ENCODE measurements at places on chromosomes 7 and 10.

DNA sequence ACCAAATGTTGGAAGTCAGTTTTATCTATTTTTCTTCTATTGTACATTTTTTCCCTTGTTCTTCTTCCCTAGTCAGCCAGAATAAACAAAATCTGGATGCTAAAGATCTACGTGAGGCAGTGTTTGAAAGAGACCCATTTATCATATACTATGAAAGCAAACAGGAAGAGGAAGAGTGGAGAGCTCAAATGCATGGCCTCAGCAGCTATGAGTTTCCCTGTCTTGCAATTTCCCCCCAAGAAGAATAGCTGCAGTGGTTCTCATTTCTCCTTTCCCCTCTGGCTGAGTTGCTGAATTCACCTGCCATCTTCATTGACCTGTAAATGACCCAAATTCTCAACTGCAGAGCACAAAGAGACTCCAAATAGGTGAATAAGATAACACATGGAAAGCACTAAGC, 347.1 kb upstream of the NRP1 start:
- no peak for DNase-seq

GRCh38 chr7:26413007-26413691, 121.5 kb downstream of the SNX10 start:
- no peak for DNase-seq

GRCh38 chr7:131633342-131633843, 77.0 kb upstream of the PODXL start:
- DNase-seq: no peak

GRCh38 chr10:118925404-118926071, 104.0 kb upstream of the NANOS1 start:
- DNase-seq: no peak

DNA sequence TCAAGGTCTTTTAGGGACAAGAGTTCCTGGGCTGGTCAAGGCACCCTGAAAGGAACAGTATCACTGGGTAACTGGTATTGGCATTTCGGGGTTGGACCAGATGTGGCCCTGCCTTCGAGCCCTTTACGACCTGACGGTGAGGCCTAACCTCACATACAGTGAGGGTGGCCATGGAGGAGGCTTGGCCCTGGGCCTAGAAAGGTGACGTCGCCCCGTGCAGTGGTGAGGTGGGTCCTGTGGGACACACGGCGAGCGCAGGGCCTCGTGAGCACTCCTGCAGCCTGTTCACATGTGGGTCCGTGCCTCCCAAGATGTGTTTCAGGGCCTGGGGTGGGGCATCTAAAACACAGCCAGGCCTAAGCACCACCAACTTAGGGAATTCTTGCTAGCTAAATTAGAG, 36.1 kb downstream of the CRHR2 start:
- DNase-seq: no peak

DNA sequence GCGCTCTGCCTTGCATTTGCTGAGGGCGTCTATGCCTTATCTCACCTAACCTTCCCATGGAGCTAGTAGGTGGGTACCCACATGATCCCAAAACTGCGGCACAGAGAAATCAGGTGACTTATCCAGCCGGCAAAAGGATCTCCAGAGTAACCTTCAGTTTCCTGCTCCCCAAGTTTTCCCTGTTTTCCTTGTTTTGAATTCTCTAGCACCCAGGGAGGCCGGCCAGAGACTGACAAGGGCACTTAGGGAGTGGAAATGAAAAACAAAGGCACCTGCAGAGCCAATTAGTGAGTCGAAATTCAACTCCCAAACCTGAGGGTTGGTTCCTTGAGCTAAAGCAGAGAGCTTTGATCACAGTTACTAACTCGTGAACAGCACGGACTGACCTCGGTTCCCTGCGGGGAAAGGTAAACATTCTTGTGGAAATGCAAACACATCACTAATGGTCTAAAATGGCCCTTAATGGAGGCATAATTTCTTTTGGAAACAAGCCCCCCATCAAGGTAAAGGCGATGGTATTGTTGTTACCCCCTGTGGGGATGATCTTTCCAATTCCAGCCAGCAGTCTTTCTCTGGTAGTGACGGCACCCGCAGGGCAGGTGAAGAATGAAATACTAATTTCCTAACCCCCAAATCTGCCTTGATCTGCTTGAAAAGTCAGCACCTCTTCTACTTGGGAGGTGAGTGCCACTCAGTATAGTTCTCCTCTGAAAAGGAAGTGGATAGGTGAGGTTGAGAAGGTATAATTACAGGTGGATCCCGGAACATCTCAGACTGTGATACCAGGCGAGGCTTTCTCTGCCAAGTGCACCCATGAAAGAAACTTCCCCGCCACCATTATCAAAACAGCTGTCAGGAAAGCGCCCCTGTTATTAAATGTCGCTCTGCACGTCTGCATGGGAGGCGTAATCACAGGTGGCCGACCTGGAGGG, 365.6 kb upstream of the AUTS2 start:
- no peak for DNase-seq

DNA sequence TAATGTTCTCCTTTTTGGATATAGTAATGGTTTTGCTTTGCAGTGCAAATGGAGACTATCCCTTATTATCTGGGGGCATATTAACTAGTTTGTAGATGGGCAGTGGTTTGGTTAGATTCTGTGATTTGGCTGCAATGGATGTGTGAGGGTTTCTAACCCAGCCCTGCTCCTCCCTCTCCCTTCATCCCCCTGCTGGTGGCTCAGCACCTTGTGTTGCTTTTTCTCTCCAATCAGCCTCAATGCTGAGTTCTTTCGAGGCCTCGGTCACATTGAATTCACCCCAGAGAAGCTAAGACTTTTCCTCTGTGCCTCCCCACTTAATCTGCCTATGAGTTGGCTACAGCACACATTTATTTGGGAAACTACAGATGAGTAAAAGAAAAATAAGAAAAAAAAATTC, 120.0 kb downstream of the MALRD1 start:
- DNase-seq: no peak

DNA sequence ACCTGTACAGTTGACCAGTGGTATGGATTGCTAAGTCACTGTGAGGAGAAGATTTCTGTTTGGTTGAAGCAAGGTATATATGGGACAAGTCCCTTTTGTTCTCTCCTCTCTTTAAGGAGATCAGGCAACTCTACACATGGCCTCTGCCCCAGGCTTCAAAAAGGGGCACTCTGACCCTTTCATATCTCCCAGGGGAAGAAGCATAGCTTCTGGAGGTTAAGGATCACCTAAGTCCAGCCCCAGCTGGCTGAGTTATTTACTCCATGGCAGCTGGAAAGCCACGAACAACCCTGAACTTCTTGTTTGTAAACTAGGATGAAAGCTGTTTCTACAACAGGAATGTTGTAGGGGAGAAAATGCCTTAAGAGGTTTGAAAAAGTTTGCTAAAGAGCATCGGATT, 129.2 kb upstream of the FEZF1 start:
- DNase-seq: no peak

DNA sequence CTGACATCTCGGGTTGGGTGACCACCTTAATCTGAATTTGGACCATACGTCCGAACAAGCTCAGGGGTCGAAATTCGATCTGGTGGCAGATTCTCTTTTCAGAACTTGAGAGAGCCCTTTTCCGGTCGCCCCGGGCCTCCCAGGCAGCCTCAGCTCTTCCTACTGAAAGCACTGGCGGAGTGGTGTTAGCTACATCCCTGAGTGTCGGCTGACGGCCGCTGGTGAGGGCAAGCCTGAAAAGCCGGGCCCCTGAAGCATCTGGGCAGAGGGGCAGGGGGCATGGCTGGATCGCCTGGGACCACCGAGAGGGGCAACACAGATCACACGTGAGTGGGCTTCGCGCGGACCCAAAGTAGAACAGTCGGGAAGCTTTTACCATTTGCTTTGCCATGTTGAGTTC, 116.1 kb downstream of the SMURF1 start:
- no peak for DNase-seq

DNA sequence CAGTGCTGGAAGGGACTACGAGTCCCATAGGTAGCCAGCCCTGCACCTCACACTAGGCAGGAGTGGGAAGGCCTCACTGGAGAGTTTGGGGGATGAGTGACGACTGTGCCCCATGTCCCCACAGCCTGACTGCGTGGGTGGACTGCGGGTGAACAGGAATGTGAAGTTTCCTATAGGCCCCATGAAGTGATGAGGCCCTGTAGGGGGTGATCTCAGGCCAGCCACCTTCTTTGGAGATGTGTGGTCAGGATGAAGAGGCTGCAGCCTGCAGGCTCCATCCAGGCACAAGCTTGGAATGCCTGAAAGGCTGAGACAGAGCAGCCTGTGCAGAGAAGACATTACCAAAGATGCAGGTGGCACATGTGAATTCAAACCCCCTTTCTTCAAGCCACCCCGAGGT, 94.9 kb downstream of the CPXM2 start:
- no peak for DNase-seq

- no peak for DNase-seq
Measured at GRCh38 chr7:69619635-69620034, 21.4 kb downstream of the AUTS2 start.

- DNase-seq: no peak
Measured at GRCh38 chr10:97046456-97047082, 139.2 kb downstream of the SLIT1 start.

DNA sequence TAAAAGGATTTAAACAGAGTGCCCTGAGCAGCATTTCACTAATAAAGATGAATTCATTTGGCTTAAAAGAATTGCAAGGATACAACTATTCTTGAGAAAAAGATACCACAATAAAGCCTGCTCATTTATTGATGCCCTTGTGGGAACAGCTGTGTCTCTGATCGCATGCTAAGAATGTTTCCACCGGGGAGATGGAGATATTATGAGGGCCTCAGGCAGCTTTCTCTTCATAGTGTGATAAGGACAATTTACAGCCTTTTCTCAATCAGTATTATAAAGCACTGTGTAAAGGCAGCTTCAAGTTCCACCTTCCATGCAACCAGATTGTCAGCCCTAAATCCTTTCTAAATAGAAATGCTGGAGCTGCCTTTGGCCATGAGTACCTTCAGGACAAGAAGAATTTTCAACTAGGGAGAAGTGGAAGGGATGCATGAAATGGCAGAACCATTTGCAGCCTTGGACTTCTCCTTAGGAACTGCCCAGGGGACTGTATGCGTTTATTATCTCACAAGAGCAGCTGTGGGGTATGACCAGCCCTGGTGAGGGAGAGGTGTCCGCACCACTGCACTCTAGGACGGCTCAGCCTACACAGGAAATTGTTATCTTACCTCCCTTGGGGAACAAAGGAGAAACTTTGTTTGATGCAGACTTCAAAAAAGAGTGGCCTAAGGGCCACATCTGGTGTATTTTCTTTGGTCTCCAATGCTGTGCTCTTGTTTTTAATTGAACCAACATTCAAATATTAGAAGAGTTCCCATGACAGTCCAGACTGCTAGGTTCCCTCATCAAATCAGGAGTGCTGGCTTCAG, 116.9 kb upstream of the PCGF5 start:
- no peak for DNase-seq

DNA sequence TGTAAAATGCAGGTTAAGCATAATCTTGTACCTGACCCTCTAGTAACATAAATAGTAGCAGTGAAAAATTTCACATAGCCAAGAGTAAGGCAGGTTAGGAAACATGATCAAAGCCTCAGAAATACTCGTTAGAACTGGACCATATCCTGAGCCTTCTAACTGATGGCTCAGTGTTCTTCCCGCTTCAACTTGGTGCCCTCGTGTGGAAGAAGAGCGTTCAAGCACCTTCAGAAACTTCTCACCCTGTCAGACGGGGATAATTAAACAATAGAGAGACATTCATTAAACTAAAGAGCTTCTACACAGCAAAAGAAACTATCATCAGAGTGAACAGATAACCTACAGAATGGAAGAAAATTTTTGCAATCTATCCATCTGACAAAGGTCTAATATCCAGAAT, 124.5 kb downstream of the MYOF start:
- no peak for DNase-seq

DNA sequence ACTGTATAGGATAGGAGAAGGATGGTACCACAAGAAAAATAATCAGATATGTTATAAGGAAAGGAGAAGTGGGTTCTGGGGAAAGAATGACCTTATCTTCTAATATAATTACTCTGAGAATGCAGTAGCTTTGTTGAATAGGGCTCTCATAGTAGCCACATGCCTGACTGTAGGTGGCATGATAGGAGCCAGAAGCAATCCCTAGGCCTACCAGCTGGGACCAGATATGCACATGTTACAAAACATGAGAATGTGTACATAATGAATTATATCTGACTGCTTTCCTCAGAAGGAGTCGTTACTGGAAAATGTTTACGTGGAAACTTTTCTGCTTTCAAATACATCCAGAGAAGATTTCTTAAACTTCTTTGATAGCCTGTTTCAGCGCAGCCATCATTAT, 53.2 kb upstream of the FAM3C start:
- DNase-seq: no peak

GRCh38 chr7:45221896-45222604, 64.5 kb downstream of the RAMP3 start:
- DNase-seq: no peak

- no peak for DNase-seq
Measured at GRCh38 chr10:56181607-56182006, 179.5 kb downstream of the ZWINT start.

DNA sequence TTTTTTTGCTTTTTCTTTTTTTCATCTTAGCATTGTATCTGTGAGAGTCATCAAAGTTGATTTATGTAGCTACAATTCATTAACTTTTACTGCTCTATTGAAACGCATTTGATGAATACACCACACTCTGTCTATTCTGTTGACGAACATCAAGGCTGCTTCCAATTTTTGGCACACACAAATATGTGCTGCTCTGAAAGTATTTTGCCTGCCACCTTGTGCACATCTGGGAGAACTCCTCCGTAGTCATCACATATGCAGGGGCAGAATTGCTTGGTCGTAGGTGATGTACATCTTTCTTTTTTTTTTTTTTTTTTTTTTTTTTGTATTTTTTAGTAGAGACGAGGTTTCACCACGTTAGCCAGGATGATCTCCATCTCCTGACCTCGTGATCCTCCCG, 796.8 kb downstream of the KCNMA1 start:
- DNase-seq: no peak

DNA sequence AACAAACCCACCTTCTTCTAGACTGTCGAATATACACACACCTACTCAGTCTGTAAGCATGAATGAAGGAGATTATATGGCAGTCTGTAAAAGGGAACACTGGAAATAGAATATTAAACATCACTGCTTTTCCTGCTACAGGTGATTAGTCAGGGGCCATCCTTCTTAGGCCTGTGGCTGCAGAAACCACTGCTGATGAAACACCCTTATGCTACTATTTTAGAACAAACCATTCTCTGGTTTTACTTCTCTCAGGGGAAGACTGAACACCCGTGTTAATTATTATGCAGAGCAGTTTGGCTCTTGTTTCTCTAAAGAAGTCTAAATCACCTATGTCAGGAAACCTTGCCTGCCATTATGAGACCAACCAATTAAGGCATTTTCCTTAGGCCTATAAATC, 351.1 kb upstream of the KLF6 start:
- peak; percentile 57 for DNase-seq

DNA sequence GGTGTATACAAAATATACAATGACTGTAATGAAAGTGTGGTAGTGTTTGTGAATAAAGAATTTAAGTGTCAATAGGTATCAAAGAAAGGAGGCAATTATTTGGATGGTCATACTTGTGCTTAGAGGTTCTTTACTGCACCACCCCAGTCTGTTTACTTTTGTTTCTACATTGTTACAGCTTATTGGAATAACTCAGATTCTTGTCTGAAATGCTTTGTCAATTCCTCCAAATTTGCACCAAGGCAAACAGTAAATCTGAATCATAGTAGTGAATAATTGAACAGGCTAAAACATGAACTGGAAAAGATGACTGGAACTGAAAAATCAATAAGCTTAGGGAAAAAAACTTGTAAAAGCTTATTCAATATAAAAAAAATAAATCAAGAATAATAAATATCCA, 319.2 kb downstream of the EXOC4 start:
- no peak for DNase-seq

GRCh38 chr10:114015708-114016107, 28.0 kb upstream of the ADRB1 start:
- no peak for DNase-seq

Measured in GM18507 (cell line).